ENCODE measurements at places on chromosomes 4 and X.
A peak's percentile ranks its signal among the peaks of the same experiment; 100 is the strongest.

DNA sequence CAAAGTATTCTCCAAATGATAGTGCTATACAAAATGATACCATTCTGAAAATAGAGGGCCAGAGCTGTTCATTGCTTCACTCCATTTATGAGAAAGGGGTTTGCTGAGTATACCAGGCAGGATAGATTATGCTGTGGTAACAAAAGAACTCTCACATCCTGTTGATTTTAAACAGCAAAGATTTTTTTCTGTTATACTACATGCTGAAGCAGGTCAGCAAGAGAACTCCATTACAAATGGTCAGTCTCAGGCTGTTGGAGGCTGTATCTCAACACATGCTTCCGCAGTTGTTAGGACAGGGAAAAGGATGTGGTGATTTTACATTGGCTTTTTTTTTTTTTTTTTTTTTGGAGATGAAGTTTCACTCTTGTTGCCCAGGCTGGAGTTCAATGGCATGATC is 13.7 kb upstream of the KLHL5 start:
- no peak for DNase-seq

DNA sequence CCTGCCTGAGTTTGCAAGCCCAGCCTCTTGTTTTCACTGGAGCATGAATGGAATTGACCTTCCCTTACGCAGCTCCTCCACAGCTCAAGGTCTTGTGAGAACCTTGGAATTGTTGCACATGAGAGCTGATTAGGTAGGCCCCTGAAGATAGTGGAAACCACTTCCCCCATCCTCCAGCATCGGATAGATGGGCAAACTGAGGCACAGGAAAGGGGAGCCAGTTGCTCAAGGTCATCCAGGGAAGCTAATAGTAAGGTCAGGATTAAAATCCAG is 27.2 kb downstream of the PJA1 start:
- DNase-seq, result no peak

DNA sequence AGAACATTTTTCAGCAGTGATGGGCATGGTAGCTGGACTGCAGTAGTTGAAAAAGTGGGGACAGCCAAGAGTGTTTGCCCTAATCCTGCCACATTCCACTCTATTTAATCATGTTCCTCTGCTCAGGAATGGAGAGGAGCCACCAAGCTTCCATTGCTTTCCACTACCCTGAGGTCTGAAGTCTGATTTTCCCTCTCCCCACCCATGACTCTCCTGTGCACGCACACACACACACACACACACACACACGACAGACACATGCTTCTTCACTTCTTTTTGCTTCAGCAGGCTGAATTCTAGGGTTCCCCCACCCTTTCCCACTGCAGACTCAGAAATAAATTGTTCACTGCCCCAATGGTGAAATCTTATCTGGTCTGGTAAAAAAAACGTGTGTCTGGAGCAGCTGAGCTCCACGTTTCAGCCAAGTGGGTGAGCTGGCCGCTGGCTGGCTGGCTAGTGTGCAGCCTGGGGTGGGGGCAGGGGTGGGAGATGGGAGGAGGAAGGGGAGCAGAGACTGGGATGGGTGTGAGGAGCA is 142.7 kb upstream of the NALF2 start:
- DNase-seq, result no peak

DNA sequence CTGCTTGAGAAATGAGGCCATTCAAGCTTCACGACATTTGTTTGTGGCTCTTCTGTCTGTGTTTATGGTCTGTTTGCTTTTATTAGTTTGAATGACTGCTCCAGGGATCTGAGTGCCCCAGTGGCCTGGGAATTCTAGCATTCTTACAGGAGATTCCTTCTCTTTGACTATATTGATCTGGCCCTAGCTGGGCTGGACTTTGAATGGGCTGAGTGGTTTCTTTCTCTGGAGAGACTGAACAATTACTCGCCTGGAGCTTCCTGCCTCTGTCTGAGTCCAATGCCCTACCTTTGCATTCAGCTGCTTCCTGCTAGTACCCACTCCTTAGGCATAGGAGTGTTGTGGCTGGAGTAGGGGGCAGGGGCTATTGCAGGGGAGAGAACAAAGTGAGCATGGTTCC is 51.2 kb upstream of the EDA start:
- no peak for DNase-seq

- no peak for DNase-seq
Measured at GRCh38 chr4:116636917-116637316, 448.5 kb downstream of the TRAM1L1 start.

DNA sequence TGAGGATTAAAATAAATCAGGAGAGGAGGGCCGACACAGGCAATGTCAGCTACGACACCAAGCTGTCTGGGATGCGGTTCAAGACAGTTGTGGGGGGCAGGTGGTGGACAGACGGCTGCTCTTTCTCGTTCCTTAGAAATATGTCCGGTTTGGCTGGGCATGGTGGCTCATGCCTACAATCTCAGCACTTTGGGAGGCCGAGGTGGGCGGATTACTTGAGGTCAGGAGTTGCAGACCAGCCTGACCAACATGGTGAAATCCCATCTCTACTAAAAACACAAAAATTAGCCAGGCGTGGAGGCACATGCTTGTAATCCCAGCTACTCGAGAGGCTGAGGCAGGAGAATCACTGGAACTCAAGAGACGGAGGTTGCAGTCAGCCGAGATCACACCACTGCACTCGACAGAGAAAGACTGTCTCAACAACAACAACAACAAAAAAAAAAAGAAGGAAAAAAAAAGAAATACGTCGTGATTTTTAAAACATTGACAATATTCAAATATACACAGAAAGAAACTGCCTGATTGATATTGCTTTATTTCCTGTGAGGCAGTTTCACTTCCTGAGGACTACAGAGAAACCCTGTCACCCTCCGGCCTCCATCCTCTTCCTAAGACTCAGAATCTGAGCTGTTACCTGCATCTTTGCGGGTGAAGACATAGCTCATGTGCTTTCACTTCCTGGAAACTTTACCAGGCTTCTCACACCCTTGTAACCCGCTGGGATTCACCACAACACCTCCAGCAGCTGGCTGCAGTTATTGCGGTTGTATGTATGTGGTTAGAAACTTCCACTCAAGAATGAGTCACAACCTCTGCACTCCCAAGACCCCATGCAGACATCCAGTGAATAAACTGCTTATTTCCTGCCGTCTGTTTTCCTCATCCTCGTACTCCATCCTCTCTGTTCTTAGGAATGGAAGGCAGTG is 63.8 kb upstream of the STS start:
- peak; percentile 63 for DNase-seq

GRCh38 chr4:61443813-61444510 is 243.8 kb downstream of the ADGRL3 start:
- DNase-seq, result no peak

DNA sequence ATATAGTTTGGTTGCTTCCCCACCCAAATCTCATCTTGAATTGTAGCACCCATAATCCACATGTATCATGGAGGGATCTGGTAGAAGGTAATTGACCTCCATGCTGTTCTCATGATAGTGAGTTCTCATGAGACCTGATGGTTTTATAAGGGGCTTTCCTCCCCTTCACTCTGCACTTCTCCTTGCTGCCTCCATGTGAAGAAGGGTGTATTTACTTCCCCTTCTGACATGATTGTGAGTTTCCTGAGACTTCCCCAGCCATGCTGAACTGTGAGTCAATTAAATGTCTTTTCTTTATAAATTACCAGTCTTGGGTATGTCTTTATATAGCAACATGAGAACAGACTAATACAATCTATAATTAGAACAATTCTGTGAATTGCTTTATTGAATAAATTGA is 11.9 kb upstream of the DCAF4L1 start:
- DNase-seq, result no peak

- DNase-seq, result no peak
Measured at GRCh38 chr4:140704392-140704960, 51.7 kb downstream of the TBC1D9 start.

DNA sequence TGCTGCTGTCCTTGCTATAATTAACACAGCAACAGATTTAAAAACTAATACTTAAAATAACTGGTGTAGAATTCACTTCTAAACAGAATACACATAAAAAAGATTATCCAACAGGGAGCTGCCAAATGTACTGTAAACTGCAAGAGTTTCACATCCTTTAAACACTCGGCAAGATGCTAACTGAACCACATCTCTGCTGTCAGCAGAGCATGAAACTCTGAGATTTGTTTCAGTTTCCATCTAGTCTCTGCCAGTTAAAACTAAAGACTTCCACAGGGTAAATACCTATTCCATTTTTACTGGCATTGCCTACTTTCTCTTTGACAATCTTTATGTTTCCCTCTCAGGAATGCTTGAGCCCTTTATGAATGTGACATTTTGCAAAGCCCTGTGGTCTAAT is 127.7 kb downstream of the SLC7A11 start:
- DNase-seq, result no peak

GRCh38 chrX:10011261-10011931 is 44.2 kb downstream of the CLDN34 start:
- no peak for DNase-seq

DNA sequence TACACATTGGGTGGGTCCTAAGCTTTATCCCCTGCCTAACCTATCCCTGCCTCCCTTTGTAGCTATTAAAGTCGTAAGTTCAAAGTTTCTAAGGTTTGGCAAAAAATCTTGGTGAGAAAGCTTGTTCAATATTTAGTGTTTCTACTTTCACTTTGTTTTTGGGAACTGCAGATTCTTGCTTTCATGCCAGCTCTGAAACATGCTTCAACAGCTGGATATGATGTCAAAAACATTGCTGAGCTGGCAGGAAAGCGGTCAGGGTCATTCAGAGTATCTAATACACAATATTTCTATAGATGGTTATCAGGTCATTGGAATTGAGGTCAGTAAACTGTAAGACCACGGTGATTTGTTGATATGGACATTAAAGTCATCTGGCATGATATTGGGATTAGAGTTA is 19.7 kb downstream of the CENPI start:
- DNase-seq, result no peak

DNA sequence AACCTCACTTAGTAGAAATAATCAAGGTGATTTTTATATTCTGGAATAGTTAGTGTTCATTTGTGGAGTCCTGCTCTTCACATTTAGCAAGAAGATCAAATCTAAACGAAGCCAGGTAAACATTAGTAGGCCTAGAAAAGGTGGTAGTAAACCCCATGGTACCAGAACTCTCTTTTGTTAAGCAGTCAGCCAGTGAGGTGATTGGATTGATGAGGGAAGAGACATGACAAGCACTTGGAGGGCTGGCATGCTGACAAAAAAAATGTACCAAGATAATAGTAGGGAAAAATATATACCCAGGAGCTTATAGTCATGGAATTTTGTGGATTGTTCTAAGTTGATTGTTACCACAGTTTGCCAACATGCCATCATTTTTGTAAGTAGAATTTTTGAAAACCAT is 163.8 kb downstream of the BANK1 start:
- DNase-seq, result no peak

DNA sequence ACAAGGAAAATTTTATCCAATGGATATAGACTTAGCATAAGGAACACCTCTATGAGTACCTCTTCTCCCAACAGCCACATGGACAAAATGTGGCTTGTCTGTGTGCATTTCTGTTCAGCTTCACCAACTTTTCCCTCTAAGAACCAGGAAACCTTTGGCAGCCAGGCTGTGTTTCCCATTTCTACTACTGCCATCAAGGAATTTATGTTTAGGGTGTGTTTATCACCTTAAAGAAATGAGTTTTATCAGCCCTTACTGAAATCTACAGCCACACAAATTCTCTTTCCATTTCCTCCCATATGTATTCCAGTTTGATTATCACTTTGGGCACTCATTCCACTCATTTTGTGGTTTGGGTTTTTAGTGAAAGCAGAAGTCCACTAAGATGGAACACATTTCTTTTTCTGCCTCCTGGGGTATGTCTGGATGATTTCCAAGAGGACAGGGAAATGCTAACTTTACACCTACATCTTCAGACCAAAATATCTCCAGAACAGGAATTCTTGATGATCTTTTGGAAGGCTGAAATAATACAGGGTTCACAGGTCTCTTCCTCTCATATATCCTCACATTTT is 82.6 kb upstream of the MAOA start:
- DNase-seq, result no peak

- DNase-seq, result no peak
Measured at GRCh38 chr4:71206763-71207162, 132.1 kb upstream of the SLC4A4 start.

DNA sequence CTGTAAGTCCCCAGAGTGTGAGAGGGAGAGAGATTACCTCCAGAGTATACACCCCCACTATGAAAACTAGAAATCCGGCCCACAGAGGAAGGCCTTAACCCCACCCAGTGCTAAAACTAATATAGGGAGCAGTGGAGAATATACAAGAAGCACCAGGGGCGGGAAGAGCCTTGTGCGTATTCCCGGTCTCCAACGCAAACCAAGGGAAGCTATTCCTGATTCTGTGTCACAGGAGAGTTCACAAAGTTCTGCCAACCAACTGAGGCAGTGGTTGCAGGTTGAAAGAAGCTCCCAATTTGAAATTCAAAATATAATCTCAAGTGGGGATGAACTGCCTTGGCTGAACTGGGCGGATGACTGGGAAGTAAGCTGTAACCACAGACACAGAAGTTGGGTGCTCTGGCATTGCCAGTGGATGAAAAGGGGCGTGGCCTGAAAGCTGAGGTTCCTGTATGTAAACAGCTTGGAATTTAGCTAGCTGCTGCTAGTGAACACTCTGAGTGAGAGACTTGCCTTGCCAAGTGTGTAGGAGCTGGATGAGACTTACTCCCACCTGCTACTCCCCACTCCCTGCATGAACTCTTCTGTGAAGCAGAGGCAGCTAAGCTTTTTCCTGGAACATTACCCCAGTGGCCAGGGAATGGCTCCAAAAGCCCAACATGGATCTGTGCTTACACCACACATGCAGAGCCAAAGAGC is 32.7 kb downstream of the ELF2 start:
- no peak for DNase-seq

- DNase-seq, result no peak
Measured at GRCh38 chrX:8849945-8850344, 48.8 kb upstream of the FAM9A start.

- DNase-seq, result no peak
Measured at GRCh38 chr4:58456727-58457384, 1346.7 kb upstream of the IGFBP7 start.

- no peak for DNase-seq
Measured at GRCh38 chr4:2243681-2244380, 1.9 kb upstream of the HAUS3 start.

DNA sequence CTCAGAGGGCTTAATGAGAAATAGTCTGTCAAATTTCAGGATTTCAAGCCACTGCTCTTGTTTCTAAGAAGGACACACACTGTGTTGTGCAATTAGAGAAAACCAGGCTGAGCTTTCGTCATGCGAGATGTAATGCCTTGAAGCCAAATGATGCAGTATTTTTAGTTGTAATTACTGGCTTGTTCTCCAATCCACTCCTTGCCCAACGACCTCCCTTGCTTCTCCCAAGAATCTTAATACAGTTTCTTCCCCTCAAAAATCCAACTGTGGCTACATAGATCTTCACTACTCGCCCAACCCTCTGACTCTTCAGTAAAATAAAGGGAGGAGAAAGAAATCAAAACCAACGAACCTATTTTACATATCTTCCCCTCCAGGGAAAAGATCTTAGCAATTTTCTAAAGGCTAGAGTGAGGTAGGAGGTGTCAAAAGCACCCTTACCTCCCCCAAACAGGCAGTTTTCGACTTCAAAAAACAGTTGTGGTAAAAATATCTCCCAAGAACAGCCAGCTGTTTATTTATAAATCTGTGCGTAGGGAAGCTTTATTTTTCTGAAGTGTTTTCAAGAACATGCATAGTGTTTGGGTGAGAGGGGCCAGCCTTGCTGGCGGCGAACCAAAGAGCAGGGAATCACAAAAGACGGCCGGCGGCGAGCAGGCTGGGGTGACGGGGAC is 68.7 kb downstream of the MGST2 start:
- no peak for DNase-seq

GRCh38 chr4:122503214-122503613 is 46.7 kb upstream of the IL2 start:
- DNase-seq, result no peak
